Stimulated activated CD8-positive, alpha-beta memory T cell treated with anti-CD3 and anti-CD28 coated beads, Interleukin-4, amount 100 ng/mL, for 48 hours (primary cell): ENCODE measurements at places on chromosomes 1 and 21.

- no peak for DNase-seq
Observed at GRCh38 chr1:98253145-98253544, 332.3 kb upstream of the DPYD start.

GRCh38 chr1:169550294-169550693 is 36.0 kb downstream of the F5 start:
- no peak for DNase-seq

- no peak for DNase-seq
Observed at GRCh38 chr1:40748841-40749718, 34.5 kb upstream of the KCNQ4 start.

DNA sequence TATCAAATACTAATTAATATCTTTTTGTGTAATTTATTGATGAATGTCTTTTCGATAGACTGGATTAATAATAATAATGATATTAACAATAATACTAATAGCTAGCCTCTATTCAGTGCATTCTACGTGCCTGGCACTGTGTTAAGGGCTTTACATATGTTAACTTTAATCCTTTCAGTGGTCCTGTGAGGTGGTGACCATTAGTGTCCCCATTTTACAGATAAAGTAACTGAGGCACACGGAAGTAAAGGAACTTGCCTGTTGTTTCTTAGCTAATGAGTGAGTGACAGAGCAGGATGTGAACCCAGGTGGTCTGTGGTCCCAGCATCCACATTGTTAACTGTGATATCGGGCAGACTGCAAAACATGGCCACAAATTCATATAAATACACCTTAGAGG is 335.7 kb upstream of the PROX1 start:
- no peak for DNase-seq

DNA sequence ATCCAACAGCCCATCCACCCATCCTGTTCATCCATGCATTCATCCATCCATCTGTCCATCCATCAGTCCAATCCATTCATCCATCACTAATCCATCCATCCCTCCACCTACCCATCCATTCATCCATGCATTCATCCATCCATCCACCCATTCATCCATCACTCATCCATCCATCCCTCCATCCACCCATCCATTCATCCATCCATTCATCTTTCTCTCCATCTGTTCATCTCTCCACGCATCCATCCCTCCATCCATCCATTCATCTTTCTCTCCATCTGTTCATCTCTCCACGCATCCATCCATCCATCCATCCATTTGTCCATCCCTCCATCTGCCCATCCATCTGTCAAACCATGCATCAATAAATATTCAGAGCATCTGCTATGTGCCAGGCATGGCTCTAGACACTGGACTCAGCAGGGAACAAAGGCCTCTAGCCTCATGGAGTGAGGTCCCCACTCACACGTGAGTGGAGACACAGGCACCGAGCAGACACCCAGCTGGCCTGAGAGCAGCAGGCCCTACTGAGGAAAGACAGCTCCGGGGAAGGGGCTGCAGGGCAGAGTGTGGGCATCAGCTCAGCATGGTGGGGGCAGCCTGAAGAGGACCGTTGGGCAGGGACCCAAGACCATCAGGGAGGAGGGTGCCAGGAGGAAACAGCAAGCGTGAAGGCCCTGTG is 9.6 kb downstream of the KRTAP10-1 start:
- DNase-seq, result no peak

DNA sequence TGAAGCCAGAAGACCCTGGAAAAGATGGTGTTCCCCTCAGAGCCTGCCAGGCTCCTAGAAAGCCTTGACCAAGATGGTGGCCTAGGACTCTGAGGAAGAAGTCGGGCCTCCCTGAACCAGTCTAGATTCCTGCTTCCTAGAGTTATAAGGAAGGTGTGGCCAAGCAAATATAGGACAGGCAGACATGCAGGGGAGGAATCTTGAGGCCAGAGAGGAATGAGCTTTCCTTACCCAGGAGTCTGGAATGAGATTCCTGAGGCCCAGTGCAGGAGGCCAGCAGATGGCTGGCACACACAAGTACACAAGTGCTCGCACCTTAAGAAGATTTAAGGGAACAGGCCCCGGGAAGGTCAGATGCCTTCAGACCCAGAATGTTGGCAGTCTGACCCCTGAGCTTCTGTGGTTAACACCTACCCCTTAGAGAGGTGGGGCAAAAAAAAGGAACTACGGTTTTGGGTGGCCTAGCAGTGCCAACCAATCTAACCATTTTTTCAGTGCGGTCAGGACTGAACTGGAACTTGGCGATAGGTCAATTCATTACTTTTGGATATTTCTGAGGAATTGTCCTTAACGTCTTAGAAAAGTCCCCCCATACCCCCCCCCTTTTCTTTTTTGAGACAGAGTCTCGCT is 73.3 kb downstream of the MDM4 start:
- no peak for DNase-seq
